ENCODE measurements at places on chromosomes 6 and 20.

GRCh38 chr20:19275630-19276071 lies 63.2 kb downstream of the SLC24A3 start:
- no peak for DNase-seq

DNA sequence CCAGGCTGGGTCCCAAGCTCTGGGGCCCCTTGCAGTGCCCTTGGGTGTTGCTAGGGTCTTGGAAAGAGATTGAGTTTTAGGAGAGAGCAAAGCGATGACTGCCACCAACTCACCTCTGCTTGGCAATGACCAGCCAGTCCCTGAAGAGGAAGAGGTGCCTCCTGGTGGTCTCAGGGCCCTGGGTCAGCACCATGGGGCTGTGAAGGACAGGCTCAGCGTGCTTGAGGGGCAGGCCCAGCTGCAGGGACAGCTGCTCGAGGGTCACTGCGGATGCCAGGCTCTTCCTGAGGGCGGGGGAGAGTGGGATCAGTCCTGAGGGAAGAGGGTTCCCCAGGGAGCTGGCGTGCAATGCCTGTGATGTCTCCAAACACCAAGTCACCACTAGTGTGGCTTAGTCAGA lies 50.8 kb upstream of the TAGAP start:
- DNase-seq = peak; percentile 21

DNA sequence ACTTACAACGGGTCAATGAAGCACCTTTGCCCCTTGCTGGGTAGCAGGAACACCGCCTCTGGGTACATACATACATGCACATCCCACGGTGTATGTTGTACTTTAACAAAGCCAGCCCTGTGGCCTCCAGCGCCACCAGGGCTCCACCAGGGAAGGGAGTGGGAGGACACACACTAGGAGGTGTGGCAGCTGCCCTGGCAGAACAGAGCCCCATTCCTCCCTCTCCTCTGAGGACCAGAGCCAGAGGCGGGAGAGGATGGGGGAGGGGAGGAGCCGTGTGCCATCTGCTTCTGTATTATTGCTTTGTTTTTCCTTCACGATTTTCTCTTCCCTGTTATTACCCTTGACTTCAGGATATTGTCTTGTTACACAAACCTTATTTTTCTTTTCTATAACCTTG lies 105.8 kb upstream of the TRAF3IP2 start:
- no peak for DNase-seq

DNA sequence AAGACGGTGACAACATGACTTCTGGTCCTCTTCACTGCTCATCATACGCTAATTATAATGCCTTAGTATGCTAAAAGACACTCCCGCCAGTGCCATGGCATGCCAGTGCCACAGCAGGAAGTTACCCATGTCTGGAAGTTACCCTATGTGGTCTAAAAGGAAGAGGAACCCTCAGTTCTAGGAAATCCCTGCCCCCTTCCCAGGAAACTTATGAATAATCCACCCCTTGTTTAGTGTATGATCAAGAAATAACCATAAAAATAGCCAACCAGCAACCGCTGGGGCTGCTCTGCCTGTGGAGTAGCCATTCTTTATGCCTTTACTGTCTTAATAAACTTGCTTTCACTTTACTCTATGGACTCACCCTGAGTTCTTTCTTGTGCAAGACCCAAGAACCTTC lies 15.8 kb upstream of the SERPINB9 start:
- peak; percentile 51 for DNase-seq

DNA sequence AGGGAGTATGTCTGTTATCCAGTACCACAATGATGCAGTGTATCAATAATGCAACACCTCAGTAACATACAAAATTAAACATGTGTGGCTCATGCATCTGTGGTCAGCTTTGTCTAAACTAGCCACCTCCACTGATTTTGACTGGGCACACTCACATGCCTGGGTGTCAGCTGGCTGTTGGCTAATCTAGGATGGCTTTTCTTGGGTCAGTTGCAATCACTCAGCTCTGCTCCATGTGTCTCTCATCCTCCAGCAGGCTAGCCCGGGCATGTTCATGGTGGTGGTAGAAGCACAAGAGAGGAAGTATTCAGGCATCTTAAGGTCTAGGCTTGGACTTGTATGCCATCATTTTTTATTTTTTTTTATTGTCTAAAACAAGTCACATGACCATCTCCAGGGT lies 59.3 kb upstream of the JAG1 start:
- no peak for DNase-seq

DNA sequence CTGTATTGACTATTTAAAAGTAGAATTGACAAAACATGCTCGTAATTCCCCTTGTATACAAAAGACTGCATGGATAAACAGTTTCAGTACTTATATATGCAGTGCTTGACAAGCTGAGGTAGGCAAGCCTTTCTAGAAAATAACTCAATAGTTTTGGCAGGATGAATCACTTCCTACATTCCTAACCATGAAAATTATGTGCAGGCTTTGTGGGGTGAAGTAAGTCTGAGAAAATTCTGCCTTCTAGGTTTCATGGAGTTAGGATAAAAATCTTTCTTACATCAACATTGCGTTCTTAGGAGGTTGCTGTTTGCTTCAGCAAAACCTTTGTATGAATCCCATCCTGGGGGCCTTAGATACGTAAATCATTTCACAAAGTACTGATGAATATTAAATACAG lies 801.4 kb upstream of the EYS start:
- no peak for DNase-seq

GRCh38 chr6:56222499-56222898 lies 24.9 kb downstream of the COL21A1 start:
- no peak for DNase-seq

DNA sequence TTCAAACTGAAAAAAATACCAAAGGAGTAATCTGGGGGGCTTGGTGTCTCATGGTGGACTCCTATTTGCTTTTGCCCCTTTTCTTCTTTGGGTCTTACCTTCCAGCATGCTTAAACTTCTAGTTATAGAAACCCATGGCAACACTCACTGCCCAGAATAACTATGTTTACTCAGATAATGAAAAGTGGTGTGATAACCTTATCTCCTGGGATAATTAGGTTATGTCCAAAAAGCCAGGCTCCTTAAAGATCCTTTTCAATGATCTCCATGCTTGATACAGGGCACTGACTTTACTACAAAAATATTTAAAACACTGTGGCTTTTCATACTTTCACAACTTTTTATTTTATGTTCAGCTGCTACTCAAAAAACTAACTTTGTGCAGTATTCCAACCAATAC lies 245.6 kb downstream of the PRKN start:
- DNase-seq = no peak

DNA sequence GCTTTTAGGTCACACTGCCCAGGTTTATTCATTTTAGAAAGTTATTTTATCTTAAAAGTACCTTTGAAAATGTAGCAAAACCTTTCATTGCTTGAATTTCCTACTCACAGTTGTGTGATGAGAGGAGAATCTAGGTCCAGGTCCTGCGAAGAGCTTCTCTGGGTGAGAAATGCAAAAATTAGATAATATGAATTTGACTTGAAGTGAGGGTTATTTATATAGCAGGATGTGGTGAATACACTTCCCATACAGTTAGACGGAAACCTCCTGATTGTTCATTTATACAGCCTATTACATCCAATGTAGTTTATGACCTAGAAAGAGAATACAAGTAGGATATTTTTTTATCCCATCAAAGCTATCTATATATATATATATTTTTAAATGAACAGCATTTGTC lies 30.5 kb downstream of the CDKAL1 start:
- DNase-seq = no peak

DNA sequence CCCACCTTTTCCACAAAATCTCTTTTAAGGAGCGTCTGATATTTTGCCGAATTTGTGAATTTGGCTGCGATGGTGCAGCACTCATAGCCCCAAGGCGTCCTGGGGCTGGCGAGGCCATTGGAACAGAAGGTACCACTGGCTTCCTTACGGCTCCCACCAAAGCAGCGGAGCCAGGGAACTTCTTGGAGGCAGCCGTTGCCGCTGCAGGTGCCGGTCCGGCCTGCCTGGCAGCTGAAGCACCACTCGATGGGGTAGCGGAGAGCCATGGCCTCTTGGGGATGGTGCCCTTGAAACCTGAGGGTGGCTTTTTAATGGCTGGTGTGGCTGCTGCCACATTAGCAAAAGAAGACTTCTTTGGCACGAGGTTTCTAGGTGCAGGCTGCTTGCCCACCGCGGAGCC lies 29.8 kb downstream of the DIDO1 start:
- no peak for DNase-seq

- no peak for DNase-seq
Observed at GRCh38 chr6:64254558-64254957, 619.0 kb downstream of the PHF3 start.

DNA sequence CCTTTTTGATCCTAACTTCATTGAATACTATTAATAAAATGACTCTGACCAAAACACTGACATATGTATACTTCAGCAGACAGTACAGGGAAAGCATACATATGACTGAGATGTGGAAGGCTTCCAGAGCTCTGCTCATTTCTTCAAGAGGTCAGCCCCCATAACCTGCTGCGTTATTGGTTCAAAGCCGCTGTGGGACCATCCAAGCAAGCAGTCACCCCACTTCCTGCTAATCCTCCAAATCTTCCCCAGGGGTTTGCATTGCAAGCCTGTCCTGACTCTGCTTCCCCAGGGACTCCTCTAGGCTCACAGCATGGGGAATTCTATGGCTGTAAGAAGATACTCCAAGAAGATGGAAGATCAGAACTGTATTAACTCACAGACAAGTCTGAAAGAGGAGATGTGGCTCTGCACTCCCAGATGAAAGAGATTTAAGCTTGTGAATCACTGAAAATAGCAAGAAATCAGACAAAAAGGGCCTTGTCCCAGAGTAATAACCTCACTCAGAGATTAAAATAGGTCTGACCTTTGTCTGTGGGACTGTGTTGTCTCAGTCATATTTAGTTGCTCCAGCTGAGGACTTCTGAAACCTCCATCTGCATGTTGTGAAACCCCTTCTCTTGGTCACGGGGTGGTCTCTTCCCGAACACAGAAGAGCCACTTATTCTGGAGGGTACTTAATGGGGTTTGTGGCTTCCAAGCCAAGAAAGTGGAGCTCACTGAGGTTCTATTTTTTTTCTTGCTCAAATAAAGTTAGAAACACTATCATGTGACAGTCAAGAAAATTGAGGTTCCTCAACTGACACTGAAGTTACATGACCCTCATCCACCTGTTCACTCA lies 101.5 kb upstream of the MARCKS start:
- no peak for DNase-seq

DNA sequence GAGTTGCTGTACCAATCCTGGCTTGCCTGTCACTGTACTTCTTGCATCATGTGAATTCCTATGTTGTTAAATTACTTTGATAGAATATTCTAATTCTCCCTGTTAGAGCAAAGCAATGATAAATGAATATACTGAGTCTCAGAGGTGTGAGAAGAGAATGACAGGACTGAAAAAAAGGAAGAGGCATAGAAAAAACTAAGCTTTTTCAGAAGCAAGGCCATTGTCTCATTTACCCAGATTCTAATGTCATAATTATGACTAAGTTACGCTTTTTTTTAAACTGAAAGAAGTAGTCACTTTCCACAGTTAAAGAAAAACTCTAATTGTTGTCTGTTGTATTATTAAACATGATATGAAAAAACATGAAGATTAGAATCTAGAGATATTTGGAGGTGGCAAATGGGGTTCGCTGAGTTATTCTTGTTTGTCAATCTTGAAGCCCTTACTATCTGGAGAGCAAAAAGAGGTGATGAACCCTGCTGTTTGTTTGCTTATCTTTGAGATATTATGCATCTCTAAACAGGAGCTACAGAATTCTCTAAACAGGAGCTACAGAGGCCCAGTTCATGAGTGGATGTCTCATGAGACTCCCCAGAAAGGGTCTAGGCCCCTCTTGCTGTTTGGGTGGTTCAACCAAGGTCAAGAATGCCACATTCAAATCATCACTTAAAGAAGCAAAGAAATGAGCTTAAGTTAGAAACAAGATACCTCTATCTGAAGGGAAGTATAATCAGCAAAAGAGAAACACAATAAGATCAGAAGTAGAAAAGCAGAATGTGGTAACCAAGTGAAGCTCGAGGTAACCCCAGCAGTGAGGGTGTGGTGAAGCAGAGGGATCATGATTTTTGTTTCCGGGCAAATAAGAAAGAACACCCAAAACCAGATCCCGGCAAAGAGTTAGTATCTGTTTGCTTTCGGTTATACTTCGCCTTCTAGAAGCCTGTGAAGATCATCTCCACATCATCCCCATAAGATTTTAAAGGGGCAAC lies 33.3 kb upstream of the THEMIS start:
- DNase-seq = peak; percentile 85

- no peak for DNase-seq
Observed at GRCh38 chr6:139439349-139439748, 64.9 kb upstream of the CITED2 start.

GRCh38 chr6:1135726-1136414 lies 176.0 kb upstream of the FOXQ1 start:
- DNase-seq = no peak

DNA sequence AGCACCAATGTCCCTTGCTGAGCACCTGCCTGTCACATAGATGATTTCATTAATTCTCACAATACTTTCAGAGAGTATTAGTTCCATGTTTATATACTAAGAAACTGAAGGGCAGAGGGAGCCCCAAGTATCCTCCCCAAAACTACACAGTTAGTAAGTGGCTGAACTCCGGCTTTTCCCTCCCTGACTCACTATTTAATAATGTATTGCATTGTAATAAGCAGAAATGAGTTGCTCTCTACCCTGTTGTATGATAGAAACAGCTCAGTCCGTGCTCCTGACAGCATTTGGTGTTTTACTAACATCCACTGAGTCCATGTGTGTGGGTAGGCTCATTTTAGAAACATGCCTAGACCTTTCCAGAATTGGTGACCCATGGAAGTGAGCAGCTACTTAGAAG lies 76.8 kb downstream of the OLIG3 start:
- no peak for DNase-seq

DNA sequence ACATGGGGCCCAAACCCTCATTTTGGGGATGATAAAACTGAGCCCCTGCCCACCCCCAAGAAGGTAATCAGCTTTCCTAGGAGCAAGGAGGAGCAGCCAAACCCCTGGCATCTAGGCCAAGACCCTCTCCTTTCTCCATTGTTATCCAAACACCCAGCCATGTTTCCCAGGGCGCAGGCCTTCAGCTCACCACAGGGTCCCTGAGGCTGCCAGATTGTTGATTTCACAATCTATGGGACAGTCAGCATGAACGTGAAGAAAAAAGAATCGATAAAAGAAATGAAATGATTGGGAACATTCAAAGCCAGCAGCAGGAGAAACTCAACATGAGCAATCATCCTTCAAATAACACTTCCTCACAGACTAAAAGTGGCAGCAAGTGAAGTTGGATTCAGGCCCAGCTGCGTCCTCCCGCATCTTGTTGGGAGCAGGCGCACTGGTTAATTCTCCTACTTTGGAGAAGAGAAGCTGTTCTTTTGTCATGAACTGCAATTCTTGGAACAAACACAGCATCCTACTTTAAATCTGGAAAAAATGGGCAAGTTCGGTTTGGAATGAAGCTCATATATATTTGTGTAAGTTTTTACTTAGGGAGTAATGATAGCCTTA lies 241.8 kb upstream of the PRDM1 start:
- DNase-seq = no peak

GRCh38 chr6:33320315-33321181 lies 3.0 kb upstream of the ZBTB22 start:
- no peak for DNase-seq

GRCh38 chr6:46254946-46255345 lies 84.2 kb upstream of the ENPP5 start:
- no peak for DNase-seq

- DNase-seq = peak; percentile 89
Observed at GRCh38 chr6:37182736-37183590, 13.0 kb downstream of the PIM1 start.

- DNase-seq = no peak
Observed at GRCh38 chr6:155341130-155341828, 27.0 kb upstream of the TFB1M start.

GRCh38 chr6:21246075-21246474 lies 347.5 kb upstream of the SOX4 start:
- no peak for DNase-seq

GRCh38 chr6:73665686-73666319 lies 12.0 kb upstream of the SLC17A5 start:
- no peak for DNase-seq

All from activated CD8-positive, alpha-beta T cell treated with anti-CD3 and anti-CD28 coated beads, Interleukin-2, amount 10 ng/mL, durations not matched to agents 7 days and 5 days (primary cell).